ENCODE measurements at places on chromosomes 16 and 17.

GRCh38 chr17:63433746-63434591 lies 12.1 kb downstream of the CYB561 start:
- no peak for DNase-seq

DNA sequence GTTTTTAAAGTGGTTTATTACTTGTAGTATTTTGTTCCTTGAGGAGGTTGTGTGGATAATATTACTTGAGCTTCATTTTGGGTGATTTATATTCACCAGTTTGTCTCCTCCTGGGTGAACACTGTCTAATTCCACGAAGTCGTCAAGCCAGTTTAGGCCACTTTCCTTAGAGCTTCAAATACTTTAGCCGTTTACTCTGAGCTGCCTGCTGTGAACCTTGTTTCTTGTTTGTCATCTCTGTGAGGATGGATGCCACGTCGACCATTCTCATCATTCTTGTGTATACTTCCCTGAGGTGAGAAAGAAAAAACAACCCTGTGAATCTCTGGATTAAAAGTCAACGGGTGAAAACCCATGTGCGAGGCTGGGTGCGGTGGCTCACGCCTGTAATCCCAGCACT lies 9.0 kb downstream of the KRT24 start:
- DNase-seq, result no peak

DNA sequence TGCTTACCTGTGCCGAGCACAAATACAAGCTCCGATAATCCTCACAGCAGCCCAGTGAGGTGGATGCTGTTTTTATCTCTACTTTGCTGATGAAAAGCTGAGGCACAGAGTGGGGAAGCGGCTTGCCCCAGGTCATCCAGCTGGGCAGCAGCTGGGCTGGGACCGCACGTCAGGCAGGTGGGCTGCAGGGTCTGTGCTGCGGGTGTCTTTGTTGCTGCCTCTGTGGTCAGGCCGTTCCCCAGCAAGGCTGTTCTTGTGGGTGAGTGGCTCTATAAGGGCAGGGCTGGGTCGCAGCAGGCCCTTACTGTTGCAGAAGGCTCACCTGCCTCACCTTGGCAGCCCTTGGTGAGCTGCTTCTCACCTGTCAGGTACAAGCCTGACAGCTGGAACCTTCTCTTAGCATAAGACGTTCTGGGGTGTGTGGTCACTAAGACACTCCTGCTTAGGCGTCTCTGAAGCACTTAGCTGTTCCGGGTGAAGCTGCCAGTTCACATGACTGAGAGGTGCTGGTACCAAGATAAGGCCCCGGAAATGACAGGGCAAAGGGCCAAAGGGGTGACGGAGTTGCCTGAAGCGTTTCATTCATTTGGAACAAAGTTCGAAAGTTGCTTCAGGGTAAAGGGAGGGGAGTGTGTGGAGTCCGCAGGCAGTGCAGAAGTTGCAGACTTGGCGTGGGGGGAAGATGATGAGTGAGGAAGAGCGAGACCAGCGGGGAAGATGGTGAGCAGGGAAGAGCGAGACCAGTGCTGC lies 17.4 kb downstream of the IRF8 start:
- DNase-seq, result no peak

DNA sequence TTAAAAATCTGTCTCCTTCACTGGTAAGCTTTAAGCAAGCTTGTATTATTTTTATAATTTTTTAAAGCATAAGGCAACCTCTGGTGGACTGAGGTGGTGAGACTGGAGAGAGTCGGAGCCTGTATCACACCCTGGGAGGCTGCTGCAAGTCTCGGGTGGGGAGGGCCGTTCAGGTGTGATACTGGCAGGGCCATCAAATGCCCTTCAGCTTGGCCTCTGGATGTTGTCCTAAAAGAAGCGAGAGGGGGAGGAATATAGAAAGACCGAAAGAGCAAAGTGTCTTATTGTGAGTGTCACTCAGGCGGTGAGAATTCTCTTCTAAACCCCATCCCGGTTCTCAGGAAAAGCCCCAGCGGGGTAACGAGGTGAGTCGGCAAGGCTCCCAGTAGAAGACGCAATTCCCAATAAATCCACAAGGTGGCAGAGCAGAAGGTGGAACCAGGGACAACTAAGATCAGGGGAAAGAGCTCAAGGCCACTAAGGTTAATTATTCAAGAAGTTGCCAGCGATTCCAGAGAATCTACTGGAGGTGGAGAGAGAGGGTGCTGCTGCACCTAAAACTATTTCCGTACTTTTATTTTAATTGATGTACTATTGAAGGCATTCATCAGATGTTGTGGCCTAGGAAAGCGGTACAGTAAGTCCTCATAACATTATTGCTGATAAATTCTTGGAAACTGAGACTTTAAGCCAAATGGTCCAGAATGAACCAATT lies 14.1 kb downstream of the C17orf67 start:
- peak; percentile 43 for DNase-seq

- DNase-seq, result no peak
These were observed 31.1 kb downstream of the ADCY7 start for GRCh38 chr16:50297301-50298074.

DNA sequence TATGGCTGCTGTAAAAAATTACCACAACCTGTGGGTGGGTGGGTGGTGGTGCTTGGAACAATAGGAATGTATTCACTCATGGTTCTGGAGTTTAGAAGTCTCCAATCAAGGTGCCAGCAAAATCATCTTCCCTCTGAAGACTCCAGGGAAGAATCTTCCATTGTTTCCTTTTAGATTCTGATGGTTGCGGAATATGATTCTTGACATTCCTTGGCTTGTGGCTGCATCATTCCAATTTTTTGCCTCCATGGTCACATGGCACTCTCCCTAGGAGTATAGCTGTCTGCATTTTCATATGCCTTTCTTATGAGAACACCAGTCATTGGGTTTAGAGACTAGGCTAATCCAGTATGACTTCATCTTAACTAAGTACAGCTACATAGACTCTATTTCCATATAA lies 401.0 kb downstream of the HS3ST3B1 start:
- no peak for DNase-seq

- DNase-seq, result no peak
These were observed 87.9 kb downstream of the ZNF423 start for GRCh38 chr16:49767998-49768397.

DNA sequence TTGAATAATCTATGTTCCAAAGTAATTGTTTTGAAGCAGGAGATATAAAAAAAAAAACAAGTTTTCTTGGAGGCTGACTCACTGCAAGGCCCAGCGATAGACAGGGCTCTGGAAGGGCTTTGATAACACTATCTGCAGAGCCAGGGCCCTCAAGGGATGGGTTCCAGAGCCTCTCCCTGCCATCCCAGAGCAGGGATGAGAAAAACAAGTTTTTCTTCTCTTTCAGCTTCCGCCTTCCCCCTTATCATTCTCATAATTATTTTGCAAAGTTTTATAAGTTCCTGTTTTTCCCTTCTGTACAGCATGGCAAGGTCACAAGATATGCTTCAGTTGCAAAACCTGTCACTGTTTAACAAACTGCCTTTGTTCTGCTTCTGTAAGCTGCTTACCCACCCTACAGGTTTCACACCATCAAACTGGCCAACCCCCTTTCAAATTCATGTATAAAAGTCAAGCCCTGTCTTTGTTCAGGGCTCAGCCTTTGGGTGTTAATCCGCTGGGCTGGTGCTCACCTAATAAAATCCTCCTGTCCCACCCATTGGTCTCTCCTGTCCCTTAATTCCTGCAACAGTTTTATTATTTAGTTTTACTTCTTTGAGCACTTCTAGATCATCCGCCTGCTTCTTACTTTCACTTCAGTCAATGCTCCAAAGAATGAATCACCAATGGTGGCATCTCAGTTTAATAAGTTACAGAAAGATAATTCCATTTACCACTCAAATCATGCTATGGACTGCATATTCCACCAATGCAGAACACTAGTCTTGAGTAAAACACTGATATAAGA lies 5.6 kb upstream of the THUMPD1 start:
- DNase-seq, result no peak

DNA sequence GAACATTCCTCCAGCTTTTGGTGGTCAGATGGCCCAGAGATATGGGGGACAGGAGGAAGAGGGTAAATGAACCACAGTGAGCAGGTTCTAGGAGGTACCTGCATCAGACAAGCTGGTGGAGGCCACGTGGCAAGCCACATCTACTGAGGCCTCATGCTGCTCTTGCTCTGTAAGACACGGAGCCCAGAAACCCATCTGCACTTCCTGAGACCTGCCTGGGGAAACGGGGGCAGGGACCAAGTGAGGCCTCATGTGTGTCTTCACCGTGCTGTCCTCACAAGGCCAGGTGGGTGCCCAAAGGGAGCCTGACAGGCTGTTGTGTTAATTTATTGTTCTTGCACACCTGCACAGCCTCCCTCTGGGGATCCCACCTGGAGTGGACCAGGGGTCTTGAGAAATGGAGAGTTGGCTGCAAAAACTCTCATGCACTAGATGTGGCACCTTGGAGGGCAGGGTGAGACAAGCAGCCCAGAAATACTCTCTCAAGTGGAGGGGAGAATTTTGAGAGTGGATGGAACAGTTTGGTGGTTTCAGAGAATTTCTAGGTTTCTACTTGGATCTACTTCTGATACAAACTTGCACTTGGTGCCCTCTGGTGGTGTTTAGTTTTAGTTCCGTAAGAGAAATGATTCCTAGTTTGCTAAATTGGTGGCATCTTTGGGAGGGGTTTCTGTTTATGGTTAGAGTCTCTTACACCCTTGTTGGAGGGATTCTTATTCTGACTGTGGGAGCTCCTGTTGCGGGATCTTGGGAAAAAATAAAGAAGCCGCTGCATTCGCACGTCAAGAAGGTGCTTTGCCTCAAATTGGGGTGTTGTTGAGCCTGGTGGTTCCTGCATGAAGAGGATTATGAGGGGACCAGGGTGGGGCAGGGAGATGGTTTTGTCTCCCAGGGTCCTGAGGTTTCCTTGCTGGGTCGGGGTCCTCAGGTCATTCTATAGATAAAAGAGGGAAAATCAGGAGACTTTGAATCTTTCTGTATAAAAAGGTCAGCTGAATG lies 47.5 kb downstream of the SLC6A2 start:
- DNase-seq, result no peak

GRCh38 chr16:83652943-83653342 lies 154.8 kb upstream of the HSBP1 start:
- DNase-seq, result no peak

GRCh38 chr17:58329810-58330537 lies 1.4 kb upstream of the TSPOAP1 start:
- no peak for DNase-seq

GRCh38 chr17:79631640-79632431 lies 21.0 kb upstream of the RBFOX3 start:
- no peak for DNase-seq

- DNase-seq, result no peak
These were observed 61.2 kb downstream of the ABAT start for GRCh38 chr16:8735574-8735973.

GRCh38 chr16:65154321-65154720 lies 32.5 kb upstream of the CDH11 start:
- no peak for DNase-seq

GRCh38 chr16:26211542-26211941 lies 519.8 kb downstream of the HS3ST4 start:
- DNase-seq, result no peak

DNA sequence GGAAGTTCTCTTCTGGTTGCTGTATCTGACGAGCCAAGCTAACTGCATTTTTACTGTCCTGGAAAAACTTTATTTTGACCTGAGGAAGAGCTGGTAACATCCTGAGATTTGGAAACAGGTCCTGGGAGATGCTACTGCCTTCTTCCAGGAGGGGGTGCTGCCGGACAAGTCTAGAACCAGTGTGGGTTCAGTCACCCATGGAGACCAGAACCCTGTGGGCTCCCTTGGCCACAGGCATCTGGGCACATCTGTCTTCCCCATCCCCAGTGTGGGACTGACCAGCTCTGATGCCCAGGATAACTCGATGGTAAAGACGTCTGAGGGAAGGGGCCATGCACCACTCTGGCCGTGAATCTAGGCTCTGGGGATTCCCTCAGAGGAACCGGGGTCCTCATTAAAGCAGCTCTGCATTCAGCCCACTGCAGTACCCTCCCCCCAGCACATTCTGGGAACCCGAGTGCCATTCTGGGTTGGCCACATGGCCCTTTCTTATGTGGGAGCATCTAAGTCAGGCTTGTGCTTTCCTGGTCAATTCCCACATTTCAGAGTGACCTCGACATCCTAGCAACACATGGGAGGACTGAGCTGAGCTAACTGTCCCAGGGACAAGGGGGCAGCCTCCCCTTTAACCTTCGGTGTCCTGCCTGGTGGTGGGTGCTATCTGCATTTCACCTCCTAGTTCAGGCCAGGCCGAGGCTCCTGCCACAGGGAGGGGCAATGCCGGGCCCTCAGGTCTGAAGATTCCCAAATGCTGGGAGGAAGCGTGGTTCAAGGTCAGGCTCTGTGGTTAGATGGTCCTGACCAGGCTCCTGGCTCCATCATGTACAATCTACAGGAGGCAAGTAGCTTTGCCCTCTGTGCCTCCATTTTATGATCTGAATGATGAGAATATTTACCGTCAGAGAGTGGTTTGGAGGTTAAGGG lies 6.4 kb downstream of the C16orf86 start:
- DNase-seq, result no peak

- no peak for DNase-seq
These were observed 26.3 kb upstream of the ABCA3 start for GRCh38 chr16:2366660-2367309.

DNA sequence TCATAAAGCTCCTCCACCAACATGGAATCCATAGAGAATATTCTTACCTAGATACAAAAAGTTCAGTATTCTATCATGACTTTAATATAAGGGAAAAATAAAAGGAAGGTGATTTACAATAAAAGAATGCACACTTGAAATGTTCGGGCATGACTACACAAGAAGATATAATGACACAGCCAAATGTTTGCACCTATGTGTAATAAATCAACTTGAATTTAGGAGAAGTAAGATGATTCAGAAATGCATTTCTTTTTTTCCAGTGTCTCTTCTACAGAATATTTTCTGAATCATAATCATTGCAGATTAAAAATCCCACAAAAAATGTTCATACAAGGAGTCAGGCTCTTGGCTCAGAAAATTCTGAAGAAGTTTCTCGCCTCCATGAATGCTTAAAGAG lies 404.0 kb upstream of the HSBP1 start:
- no peak for DNase-seq

- DNase-seq, result no peak
These were observed 4.4 kb downstream of the DLG4 start for GRCh38 chr17:7215136-7215638.

DNA sequence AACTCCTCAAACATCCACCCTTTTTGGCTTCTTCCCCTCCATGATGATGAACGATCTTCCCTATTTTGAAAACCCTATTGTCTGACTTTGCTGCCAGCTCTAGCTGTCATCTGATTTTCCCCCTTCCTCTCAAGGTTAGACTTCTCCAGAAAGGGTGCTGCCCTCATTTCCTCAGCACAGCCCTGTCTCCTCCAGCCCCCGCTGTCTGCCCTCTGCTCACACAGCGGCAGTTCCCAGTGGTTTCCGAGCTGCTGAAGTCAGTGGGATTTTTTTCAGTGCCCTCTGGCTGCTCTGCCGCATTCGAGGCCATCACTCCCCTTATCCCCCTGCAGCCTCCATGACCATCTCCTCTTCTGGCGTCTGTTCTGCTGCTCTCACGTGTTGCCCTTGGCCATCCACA lies 26.6 kb upstream of the C17orf107 start:
- DNase-seq, result no peak

- no peak for DNase-seq
These were observed 9.8 kb upstream of the SMTNL2 start for GRCh38 chr17:4574448-4575045.

Measured in activated T-helper 9 cell treated with anti-CD3 and anti-CD28 coated beads, Interleukin-2, amount 50 U/mL, for 16 hours (primary cell).